Myocyte (in vitro differentiated cells): ENCODE measurements at places on chromosomes 5 and 9. TPM values are rescaled to one million over a fixed set of nuclear protein-coding genes. Genes with fewer than 3 reads are reported as not detected.

DNA sequence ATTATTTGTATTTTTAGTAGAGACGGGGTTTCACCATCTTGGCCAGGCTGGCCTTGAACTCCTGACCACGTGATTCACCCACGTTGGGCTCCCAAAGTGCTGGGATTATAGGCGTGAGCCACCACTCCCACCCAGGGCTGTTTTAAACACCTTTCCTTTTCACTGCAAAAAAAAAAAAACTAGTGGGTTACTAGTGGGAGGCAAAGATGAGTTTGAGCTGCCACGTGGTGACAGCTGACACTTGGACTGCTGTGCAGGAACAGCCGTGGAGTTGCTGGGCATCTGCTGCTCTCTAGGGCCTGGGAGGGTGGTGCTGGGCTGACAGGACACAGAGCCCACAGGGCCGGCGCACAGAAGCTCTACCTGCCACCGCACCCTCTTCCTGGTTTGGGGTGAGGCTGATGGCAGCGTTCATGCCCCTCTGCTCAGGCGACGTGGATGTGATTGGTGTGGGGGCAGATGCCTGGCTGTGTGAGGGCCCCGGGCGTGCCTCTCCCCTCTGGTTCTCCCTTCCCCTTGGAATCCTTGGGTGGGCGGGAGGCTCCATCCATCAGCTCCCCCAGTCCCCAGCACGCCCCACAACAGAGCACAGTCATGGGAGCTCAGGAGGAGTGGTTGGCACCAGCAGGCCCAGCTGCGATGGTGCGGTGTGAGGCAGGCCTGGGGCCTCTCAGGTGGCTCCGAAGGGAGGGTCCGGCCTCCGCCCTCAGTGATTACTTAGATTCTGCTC lies 16.9 kb downstream of the RABL6 start:
- DNase-seq = peak; percentile 75

Gene PCDHGA8
- total RNA-seq = 1.6 and 2.2 TPM in 2 replicates

Gene ADAMTS19
- not detected in 2 replicates for total RNA-seq

Gene FBP1
- 0.35 and 0.47 TPM in 2 replicates for total RNA-seq

Gene ARL15
- total RNA-seq = 13.2 and 17.3 TPM in 2 replicates

Gene TRIM7
- 8.9 and 18.8 TPM in 2 replicates for total RNA-seq
